ENCODE measurements at places on chromosomes 5 and 9. TPM values are rescaled to one million over a fixed set of nuclear protein-coding genes. Genes with fewer than 3 reads are reported as not detected.

The CDC20B gene
- not detected for total RNA-seq

The SNX2 gene
- total RNA-seq = 81.1 TPM

The NIM1K gene
- 1.2 TPM for total RNA-seq

The SLCO6A1 gene
- total RNA-seq = not detected

The GPR150 gene
- under 0.01 TPM for total RNA-seq

The SPINK5 gene
- total RNA-seq = not detected

The RELL2 gene
- total RNA-seq = 3.9 TPM

The SPATA31A3 gene
- total RNA-seq = not detected

The TAF11L10 gene
- total RNA-seq = not detected

The FOXD4L3 gene
- not detected for total RNA-seq

The LHX6 gene
- not detected for total RNA-seq

The PHF24 gene
- 0.30 TPM for total RNA-seq

The OLFML2A gene
- total RNA-seq = 2.1 TPM
